GM10248 (cell line): ENCODE measurements at places on chromosomes 2 and 18.

DNA sequence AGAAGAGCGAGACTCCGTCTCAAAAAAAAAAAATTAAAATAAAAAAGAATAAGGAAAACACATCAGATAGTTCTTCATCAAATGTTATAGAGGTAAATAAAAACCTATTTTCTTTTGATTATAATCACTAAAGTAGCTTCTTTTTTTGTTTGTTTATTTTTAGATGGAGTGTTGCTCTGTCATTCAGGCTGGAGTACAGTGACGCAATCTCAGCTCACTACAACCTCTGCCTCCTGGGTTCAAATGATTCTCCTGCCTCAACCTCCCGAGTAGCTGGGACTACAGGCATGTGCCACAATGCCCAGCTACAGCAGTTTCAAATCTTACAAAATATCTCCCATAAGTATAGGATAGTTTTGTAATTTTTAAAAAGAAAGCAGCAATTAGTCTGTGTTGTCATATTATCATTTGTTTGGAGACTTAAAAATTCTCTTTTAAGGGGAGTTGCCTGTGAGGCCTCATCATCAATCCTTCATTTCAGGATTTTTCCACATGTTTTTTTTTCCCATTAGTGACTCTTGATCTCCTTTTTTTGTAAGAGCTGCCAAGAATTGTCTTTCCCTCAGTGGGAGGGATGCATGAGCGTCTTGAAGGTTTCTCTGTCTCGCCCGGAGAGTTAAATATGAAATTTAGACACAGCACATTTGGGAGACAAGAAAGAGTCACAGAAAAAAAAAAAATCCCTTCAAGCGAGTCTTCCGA is 275.9 kb downstream of the CDCA7 start:
- DNase-seq: no peak

DNA sequence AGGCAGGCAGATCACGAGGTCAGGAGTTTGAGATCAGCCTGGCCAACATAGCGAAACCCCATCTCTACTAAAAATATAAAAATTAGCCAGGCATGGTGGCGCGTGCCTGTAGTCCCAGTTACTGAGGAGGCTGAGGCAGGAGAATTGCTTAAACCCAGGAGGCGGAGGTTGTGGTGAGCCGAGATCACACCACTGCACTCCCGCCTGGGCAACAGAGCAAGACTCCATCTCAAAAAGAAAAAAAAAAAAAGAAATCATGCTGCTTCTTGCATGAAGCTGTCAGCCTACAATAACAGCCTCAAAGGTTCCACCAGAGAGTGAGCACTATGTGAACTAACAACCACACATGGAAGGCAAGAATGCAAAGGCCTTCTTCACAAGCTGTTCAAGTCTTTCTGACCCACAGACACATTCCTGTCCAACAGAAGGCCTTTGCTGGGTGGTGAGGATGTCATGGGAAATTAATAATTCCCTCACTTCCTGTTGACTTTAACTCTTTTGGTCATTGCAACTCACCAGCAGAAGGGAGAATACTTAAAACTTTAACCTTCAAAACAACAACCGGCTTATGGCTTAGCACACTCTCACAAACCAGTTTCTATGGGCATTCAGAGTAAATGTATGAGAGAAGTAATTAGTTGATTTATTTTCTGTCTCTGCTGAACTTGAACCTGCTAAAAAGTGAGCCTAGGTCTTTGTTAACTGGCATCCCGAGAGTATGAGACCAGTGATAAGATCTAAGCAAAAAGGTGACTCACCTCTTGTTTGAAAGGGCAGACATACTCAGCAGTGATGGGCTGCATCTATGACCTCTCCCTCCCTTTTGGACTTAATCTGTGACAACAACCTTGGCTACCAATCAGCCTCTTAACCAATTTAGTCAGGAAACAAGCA is 11.8 kb downstream of the PLEKHM3 start:
- no peak for DNase-seq

DNA sequence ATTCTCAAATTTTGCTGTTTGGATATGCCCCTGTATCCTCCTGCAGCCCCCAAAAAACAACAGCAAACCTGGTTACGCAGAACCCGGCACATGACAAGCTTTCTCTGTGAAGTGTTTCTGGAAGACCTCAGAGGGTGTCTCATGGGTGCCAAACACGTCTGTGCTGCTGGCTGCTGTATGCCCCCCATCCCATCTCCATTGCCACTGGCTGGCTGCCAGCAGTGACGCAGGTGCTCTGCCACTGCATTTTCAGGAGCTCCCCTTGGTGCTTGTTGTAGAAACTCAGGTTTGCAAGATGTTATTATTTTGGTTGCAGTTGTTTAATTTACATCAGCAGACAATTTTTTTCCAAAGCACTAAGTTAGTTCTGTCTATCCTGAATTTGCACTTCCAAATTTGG is 166.4 kb upstream of the FANCL start:
- no peak for DNase-seq

DNA sequence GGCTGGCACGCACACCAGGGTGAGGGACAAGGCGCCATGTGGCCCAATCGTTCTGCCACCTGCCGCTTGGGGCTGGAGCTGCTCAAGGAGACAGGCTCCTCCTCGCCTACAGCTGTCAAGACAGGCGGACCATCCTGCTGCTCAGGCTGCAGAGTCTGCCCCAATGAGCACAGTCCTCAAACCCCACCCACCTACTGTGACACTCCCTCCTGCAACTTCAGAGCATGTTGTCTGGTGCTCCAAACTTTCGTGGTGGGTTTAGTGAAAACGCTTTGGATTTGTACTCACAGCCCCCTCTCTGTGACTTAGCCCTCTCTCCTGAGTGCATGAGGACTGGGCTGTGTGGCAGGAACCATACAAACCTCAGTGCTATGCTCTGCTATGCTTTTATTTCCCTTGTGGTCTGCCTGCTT is 23.2 kb upstream of the SLC35F6 start:
- no peak for DNase-seq

- DNase-seq: no peak
Measured at GRCh38 chr2:21041943-21042707, 1.7 kb downstream of the APOB start.

DNA sequence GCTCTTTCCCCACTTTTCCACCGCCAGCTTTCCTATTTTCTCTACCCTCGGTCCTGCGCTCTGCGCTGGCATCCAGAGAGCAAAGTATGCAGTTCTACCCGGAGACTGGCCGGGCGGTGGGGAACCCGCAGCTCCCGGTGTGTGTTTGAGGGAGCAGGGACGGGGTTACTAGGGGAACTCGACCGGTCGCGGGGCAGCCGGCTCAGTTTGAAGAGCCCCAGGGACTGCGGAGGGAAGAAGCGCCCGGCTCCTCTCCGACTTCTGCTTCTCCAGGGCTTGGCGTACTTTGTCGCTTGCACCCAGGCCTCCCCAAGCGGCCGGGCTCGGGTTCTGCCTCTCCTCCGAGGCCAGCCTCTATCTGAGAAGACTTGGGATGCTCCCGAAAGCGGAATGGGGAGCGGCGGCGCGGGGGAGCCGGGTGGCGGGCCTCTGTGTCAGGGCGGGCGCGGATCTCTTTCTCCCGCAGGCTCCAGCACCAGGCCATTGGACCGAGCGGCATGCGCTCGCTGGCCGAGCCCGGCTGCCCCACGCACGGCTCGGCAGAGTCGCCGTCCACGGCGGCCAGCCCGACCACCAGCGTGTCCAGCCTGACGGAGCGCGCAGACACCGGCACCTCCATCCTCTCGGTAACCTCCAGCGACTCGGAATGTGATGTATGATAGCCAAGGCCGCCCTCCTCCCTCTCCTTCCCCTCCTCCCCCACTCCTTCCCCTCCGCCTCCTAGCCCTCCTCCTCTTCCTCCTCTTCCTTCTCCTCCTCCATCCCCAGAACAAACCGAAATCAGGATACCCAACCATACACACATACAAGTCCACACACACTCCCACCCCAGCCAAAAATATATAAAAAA is 2.8 kb downstream of the SIX3 start:
- DNase-seq: no peak
